ENCODE measurements at places on chromosomes 11 and 22.

DNA sequence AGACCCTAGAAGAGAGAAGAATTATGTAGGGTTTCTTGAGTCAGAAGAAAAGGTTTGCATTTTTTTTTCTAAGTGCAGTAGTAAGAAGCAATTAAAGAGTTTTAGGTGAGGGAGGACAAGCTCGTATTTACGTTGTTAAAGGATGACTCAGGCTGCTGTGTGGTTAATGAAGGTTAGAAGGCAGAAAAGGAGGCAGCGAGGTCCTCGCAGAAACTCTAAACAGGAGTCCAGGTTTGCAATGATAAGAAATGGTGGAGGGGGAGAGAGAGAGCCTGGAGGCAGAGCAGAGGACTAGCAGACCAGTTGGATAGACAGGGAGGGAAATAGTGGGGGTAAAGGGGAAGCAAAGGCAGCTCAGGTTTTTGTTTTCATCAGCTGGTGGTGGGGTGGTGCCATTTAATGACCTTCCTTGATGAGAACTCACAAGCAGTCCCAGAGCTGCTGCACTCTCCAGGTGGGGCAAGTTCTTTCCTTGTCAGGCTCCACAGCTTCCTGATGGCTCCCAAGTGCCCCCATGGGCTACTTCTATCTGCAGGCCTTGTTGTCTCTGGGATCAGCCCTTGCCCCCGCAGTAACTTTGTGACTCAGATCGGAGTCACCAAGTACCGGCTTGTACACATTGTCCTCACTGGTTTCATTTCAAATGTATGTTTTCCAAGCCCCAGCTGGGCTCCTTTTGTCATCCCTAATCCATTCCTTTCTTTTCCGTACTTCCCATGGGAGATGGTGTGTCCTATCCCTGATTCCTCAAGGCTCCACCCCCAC lies 8.3 kb upstream of the INSC start:
- H3K36me3 ChIP-seq, result no peaks in the 10 kb centered on the region
- no peak overlapping the region for H3K27ac ChIP-seq
- H3K27me3 ChIP-seq, result peaks cover 1% of the 10 kb centered on the region
- DNase-seq, result no peak
- H3K4me3 ChIP-seq, result no peak overlapping the region
- no peaks in the 10 kb centered on the region for H3K4me1 ChIP-seq

GRCh38 chr22:20881231-20881630 lies 22.4 kb downstream of the SNAP29 start:
- DNase-seq, result no peak
- H3K27ac ChIP-seq, result no peak overlapping the region
- peaks cover 68% of the 10 kb centered on the region for H3K36me3 ChIP-seq
- H3K4me1 ChIP-seq, result peaks cover 1% of the 10 kb centered on the region

DNA sequence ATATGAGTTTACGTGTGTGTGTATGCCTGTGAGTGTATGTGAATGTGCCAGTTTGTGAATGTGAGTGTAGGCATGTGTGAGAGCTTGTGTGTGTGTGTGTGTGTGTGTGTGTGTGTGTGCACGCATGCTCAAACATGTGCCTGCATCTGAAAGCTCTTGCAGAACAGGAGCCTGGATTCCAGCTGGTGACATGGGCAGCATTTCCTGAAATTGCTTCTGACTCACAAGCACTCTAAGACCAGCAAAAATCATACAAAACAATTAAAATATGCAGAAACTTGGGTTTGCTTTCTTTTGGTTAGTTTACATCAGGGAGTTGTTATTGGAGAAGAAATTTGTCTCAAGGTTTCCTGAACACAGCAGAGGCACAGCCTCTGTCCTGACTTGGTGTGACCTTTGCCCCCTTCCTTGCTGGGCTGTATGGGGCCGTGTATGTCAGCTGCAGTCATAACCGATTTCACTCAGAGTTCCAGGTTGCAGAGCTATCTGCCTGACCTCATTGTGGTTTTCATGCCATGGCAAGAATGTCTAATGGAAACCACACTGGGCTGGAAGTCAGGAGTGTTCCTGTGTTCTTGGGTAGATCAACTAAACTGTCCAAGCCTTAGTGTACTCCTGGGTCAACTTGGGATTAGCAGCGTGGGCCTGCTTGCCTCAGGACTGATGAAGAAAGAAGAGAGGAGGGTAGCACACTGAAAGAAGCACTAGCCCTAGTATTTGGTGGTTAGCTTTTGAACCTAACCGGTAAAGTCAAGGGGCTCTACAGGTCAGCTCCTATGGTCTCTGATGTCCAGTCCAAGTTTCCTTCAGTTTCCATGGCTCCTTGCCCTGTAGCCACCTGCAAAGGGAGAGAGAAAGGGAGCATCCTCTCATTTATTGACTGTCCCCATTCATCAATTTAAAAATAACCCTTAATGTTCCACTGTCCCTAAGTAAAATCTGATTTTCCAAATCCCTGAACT lies 143.7 kb downstream of the SNX19 start:
- no peaks in the 10 kb centered on the region for H3K4me1 ChIP-seq
- no peak for DNase-seq
- H3K27ac ChIP-seq, result no peak overlapping the region
- H3K27me3 ChIP-seq, result peaks cover 9% of the 10 kb centered on the region
- H3K4me3 ChIP-seq, result no peak overlapping the region

DNA sequence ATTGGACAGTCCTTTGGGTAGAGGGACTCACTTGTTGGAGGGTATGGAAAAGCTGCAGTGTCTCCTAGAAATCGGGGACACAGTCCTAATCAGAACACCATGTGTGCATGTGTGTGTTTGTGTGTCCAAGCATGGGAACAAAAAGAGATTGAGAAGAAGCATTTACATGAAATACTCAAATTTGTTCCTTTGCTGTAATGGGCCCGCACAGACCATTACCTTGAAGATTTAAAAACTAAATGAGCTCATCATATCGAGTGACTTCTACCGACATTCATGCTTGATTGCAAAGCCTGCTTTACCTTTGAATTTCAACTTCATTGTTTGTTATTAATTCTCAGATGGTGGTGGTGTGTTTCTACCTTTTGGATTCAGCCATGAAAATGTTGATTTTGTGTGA lies 106.9 kb downstream of the ZBTB16 start:
- no peak for DNase-seq
- no peaks in the 10 kb centered on the region for H3K27me3 ChIP-seq
- H3K36me3 ChIP-seq, result no peaks in the 10 kb centered on the region

DNA sequence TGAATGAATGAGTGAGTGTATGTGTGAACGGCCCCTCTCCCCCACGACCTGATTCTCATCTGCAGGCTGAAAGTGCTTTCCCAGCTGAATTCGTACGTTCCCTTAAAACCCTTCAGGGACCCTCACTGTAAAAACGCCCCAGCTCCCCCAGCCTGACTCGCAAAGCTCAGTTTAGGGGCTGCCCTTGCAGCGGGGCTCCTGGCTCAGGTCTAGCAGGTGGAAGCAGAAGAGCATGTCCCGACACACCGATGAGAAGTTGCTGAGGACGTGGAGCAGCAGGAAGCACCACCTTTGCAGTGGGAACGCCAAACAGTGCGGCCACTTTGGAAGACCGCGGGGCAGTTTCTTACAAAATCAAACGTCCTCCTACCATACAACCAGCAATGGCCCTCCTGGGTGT lies 3.6 kb upstream of the MRPL23 start:
- H3K36me3 ChIP-seq, result no peaks in the 10 kb centered on the region
- H3K27me3 ChIP-seq, result no peaks in the 10 kb centered on the region
- H3K4me3 ChIP-seq, result no peak overlapping the region
- peaks cover 8% of the 10 kb centered on the region for H3K4me1 ChIP-seq

- H3K4me3 ChIP-seq, result no peak overlapping the region
- DNase-seq, result no peak
- H3K4me1 ChIP-seq, result no peaks in the 10 kb centered on the region
These were observed 338.6 kb upstream of the B3GAT1 start for GRCh38 chr11:134750619-134751018.

GRCh38 chr11:8285796-8286195 lies 22.1 kb upstream of the LMO1 start:
- H3K4me1 ChIP-seq, result no peaks in the 10 kb centered on the region
- peaks cover 12% of the 10 kb centered on the region for H3K27me3 ChIP-seq

- no peak for DNase-seq
- H3K4me3 ChIP-seq, result no peak overlapping the region
- no peaks in the 10 kb centered on the region for H3K4me1 ChIP-seq
- no peaks in the 10 kb centered on the region for H3K36me3 ChIP-seq
- H3K27me3 ChIP-seq, result no peaks in the 10 kb centered on the region
- H3K27ac ChIP-seq, result no peak overlapping the region
These were observed 2048.3 kb upstream of the RAG2 start for GRCh38 chr11:38646382-38646781.

DNA sequence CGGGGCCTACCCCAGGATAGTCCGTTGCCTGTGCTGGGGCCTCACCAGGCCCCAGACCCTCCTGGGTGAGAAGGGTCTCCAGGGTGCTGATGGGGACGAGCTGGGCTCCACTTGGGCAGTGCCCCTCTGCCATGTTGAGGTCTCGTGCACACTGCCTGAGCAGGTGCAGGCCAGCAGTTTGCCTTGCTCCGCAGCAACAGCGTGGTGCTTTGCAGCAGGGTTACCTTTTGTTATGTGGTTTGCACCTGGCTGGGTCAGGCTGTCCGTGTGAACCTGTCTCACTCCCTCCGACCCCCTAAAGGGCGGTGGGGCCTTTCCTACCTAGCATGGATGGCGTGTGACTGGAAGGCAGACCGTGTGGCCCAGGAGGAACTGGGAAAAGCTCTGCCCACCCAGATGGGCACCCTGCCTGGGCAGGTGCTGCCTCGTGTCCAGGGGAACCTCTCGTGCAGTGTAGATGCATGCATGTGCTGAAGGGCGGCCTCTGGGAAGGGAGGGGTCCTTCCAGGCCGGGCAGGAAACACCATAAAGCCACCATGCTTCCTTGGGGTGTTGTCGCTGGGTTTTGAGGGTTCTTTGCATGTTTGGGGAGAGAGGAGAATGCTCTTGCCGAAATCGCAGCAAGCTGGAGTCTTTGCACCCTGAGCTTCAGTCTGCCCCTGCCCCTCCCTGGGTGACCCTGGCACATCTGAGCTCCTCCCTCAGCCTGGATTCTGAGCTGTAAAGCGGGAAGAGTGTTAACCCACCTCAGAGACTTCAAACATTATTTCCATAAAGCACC lies 75.4 kb upstream of the PPARA start:
- peaks cover 26% of the 10 kb centered on the region for H3K4me1 ChIP-seq
- peaks cover 2% of the 10 kb centered on the region for H3K27me3 ChIP-seq
- peak overlapping the region; percentile 79 for H3K4me3 ChIP-seq

GRCh38 chr11:125925247-125925740 lies 20.6 kb upstream of the VSIG10L2 start:
- H3K36me3 ChIP-seq, result no peaks in the 10 kb centered on the region
- H3K27ac ChIP-seq, result no peak overlapping the region
- DNase-seq, result no peak
- H3K4me3 ChIP-seq, result no peak overlapping the region

GRCh38 chr11:110573411-110573810 lies 138.8 kb downstream of the ARHGAP20 start:
- H3K36me3 ChIP-seq, result no peaks in the 10 kb centered on the region
- no peaks in the 10 kb centered on the region for H3K4me1 ChIP-seq
- DNase-seq, result no peak
- H3K27ac ChIP-seq, result no peak overlapping the region
- H3K4me3 ChIP-seq, result no peak overlapping the region

GRCh38 chr11:75214411-75214821 lies 26.2 kb upstream of the TPBGL start:
- H3K36me3 ChIP-seq, result no peaks in the 10 kb centered on the region
- H3K27ac ChIP-seq, result no peak overlapping the region
- H3K27me3 ChIP-seq, result peaks cover 46% of the 10 kb centered on the region
- peak; percentile 78 for DNase-seq
- no peaks in the 10 kb centered on the region for H3K4me1 ChIP-seq

GRCh38 chr11:84316866-84317555 lies 1030.8 kb upstream of the CCDC90B start:
- H3K4me3 ChIP-seq, result no peak overlapping the region
- no peak overlapping the region for H3K27ac ChIP-seq
- DNase-seq, result no peak
- no peaks in the 10 kb centered on the region for H3K27me3 ChIP-seq
- no peaks in the 10 kb centered on the region for H3K36me3 ChIP-seq

DNA sequence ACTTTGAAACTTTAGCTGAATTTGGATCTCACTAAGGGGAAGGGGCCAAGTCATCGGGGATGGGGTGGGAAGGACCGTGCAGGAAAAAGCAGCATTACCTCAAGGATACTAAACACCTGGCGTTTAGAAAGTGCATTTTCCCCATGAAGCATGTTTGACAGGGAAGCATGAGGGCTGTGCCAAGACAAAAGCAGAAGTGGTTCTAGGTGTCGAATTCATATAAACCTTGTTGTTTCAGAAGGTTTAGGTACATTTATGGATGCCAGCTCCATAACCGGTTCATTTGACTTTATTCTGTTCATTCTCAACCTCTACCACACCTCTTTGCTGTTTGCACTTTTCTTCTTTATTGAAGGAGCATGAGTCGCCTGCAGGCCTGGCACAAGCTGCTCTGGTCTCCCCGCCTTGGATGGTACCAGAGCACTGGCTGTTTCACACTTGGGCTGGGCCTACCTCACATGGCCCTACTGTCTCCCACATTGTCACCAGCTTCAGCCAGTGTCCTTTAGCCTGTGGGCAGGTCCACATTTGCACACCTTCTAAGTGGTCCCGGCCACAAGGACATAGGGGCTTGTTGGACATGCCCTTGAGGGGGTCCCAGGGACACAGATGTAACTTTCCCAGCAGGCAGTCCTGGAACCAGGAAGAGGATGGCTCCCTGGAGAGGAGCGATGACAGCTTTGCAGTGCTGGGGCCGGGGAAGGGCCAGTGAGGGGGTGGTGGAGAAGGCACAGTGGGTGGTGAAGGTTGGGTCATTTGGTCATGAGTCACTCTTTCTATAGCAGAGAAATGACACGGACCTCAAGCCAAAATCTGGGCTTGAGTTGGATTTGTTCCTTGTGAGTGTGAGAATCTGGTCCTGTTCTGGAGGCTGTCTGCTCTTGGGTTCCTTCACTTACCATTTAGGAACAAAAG lies 3.2 kb upstream of the ST14 start:
- H3K27ac ChIP-seq, result no peak overlapping the region
- no peaks in the 10 kb centered on the region for H3K36me3 ChIP-seq
- H3K4me1 ChIP-seq, result peaks cover 7% of the 10 kb centered on the region
- H3K4me3 ChIP-seq, result no peak overlapping the region
- no peak for DNase-seq
- peaks cover 46% of the 10 kb centered on the region for H3K27me3 ChIP-seq

DNA sequence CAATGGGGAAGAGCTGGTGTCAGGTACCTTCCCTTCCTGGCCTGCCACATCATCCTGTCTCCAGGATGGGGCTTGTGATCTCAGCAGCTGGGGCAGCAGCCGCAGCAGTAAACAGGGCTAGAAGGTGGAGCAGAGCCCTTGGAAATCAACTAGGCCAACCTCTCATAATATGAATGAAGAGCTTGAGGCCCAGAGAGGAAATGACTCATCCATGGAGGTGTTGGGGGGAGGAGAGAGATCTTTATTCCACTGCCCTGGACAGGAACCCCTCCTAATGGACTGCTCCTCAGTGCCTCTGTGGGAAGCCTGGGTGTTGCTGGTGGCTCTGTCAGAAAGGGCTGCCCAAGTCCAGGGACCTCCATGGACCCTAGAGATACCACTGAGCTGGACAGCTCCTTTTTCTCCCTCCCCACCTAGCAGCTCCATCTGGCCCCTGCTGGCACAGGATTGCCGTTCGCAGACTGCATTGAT lies 111.8 kb downstream of the OSBP2 start:
- DNase-seq, result no peak
- peaks cover 39% of the 10 kb centered on the region for H3K27me3 ChIP-seq
- no peaks in the 10 kb centered on the region for H3K36me3 ChIP-seq
- H3K4me1 ChIP-seq, result peaks cover 17% of the 10 kb centered on the region
- H3K27ac ChIP-seq, result no peak overlapping the region

- no peak overlapping the region for H3K4me3 ChIP-seq
- H3K27me3 ChIP-seq, result no peaks in the 10 kb centered on the region
- H3K4me1 ChIP-seq, result peaks cover 2% of the 10 kb centered on the region
- no peak overlapping the region for H3K27ac ChIP-seq
These were observed 84.1 kb downstream of the LARGE2 start for GRCh38 chr11:46006418-46007070.

GRCh38 chr11:118343981-118344515 lies at the start of gene CD3G:
CD3G (plus strand) TSS chr11:118344344; CDS start chr11:118344424, 80 bp downstream.
- H3K4me1 ChIP-seq, result peaks cover 75% of the 10 kb centered on the region
- peak within 1 kb of the TSS; percentile 97 for H3K4me3 ChIP-seq
- peaks cover 78% of the 10 kb centered on the region for H3K36me3 ChIP-seq
- H3K27me3 ChIP-seq, result no peaks in the 10 kb centered on the region

All from activated T-cell treated with anti-CD3 and anti-CD28 coated beads, Interleukin-2, amount 50 U/mL, for 24 hours (primary cell).